ENCODE measurements at places on chromosomes 5 and 9.
A peak's percentile ranks its signal among the peaks of the same experiment; 100 is the strongest.

DNA sequence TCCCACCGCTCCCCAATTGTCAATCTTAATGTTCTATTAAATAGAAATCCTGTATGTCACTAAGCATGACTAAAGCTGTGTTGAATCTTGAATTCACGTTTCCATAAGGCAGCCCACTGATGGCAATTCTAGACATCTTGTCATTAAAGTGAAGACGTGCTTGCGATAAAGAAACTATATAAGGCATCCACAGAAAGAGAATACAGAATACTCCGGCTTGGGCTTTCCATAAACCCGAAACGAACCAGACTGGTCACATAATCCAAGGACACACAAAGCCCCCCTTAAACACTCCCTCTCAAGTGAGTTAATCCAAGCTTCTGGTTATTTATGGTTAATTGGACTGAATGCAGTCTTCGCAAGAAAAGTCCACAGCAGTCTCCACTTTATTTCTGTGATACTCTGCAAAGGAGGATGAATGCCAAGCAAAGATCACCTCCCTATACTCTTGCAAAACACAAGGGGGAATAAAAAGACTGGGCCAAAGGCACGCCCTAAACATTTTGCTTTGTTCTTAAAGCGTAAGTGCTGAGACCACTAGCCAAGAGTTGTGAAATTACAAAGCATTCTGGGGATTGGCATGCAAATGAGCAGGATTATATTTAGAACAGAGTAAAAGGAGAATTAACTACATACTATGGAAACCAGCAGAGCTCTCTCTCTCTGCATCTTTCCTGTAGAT lies 54.7 kb downstream of the DPYSL3 start:
- no peak for DNase-seq

- DNase-seq, result no peak
Observed at GRCh38 chr5:178496642-178497041, 93.6 kb downstream of the COL23A1 start.

GRCh38 chr5:905139-905642 lies 12.5 kb downstream of the TRIP13 start:
- no peak for DNase-seq

GRCh38 chr5:32595118-32595517 lies 9.8 kb downstream of the SUB1 start:
- no peak for DNase-seq

DNA sequence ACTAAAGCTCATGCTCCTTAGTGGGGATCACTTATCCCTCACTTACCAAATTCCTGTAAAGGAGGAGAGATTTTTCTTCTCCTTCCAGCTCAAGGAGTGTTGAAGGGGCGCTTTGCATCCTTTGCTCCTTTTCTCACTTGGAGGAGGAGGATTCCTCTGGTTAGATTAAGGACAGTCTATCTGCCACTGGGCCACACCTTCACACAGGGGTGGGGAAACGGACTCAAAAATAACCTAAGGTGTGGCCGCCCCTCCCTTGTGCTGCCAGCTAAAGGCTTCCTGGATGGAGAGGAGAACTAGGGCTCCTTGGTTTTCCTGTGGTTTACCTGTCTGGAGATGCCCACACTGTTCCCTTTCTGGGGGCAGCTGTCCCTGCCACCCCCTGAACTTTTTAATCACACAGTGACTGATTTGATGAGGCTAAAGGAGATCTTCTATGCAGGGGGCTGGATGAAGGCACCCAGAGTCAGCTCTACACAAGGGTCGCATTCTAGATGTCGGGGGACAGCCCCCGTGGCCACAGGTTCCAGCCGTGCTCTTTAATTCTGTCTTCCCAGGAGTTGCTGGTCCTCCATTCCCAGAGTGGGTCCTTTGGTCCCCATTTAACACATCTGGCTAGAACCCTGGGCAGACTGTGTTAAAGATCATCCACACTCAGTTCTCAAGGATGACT lies 14.4 kb downstream of the GLRX start:
- DNase-seq, result no peak

DNA sequence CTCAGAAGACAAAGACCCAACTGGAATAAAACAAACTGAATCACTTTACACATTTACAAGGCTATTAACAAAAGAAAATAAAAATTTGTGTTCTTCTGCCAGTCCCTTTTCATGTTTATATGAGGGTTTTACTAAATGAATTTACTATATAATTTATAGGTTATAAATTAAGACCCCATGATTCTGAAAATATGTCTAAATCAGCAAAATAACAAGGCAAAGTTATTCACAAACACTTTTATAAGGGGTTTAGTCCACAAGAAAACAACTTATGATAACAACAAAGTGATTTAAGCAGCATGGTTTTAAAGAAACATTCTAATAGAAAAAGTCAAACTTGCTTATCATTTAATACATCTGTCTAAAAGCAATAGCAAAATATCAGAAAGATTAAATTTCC lies 4.9 kb downstream of the MIER3 start:
- DNase-seq, result no peak

- DNase-seq, result no peak
Observed at GRCh38 chr5:128630121-128630520, 92.1 kb upstream of the FBN2 start.

- peak; percentile 51 for DNase-seq
Observed at GRCh38 chr9:114339130-114339908, 9.7 kb downstream of the ORM2 start.

DNA sequence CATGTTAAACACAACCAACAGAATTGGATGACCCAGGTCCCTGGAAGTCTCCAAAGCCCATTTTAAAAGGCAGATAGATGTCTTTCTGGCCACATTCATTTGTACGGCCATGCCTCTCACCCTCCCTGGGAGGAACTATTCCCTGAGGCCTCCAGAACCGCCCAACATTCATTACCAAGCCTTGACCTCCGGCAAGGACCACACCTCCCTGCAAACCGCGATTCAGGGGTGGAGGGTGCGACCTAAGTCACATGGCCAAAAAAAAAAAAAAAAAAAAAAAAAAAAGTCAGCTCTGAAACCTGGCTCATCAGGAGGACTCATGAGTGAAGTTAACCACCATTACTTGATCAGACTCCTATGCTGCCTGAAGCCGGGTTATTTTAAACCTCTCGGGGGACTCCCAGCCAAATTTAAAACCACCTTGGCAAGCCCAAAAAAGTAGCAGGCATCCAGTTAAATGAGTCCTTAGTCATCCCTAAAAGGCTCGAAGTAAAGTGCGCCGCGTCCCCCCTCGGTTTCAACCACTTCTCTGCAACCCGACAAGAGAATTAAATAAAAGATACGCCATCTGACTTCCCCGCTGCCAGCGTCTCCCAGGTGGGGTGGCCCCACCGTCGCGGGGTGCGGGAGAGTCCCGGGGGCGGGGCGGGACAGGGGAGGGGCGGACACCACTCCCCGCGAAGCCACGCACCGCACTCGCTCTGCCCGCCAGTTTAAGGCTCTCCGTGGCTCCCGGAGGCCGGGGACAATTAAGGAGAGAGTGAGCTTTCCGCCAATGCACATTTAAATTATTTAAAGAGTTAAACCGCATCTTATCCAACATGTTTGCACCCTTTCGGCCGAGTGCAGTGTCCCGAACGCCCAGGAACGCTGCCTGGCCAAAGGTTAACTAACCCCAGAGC lies 2.3 kb downstream of the KLF9 start:
- peak; percentile 63 for DNase-seq

DNA sequence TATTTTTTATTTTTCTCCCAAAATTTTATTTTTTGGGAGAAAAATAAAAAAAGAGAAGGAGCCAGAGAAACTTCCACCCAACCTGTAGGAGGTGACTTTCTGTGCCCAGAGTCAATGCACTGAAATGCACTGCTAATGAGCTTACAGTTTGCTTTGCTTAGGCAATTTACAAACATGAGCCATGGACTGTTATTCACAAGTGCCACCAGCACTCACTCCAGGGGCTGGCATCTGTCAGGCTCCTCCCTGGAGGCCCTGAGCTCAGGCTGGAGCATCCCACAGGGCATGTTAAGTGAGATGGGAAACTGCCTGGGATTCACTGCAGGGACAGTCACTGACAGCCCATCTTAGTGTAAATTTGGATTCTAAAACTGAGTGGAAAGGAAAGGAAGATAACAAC lies 74.9 kb downstream of the FANCC start:
- no peak for DNase-seq
